ENCODE measurements at places on chromosomes 11 and 22.

- no peak for DNase-seq
These were observed 76.8 kb downstream of the MN1 start for GRCh38 chr22:27724709-27725108.

- no peak for DNase-seq
These were observed 41.0 kb upstream of the TH start for GRCh38 chr11:2212411-2213251.

DNA sequence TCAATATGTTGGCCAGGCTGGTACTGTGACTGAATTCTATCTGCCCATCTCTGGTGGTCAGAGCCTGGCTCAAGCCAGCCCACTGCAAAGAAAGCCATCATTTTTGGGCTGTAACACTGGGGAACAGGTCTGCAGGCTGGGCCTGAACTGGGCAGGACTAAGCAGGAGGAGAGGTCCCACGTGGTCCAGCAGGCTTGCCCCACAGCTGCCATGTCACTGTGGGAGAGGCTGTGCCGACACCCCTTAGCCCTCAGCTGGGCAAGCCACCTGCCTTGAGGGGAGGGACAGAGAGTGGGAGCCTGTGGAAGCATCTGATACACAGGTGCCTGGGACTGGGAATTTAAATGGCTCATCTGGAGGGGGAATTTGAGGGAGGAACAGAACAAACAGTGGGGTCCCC is 66.7 kb upstream of the CLTCL1 start:
- no peak for DNase-seq

DNA sequence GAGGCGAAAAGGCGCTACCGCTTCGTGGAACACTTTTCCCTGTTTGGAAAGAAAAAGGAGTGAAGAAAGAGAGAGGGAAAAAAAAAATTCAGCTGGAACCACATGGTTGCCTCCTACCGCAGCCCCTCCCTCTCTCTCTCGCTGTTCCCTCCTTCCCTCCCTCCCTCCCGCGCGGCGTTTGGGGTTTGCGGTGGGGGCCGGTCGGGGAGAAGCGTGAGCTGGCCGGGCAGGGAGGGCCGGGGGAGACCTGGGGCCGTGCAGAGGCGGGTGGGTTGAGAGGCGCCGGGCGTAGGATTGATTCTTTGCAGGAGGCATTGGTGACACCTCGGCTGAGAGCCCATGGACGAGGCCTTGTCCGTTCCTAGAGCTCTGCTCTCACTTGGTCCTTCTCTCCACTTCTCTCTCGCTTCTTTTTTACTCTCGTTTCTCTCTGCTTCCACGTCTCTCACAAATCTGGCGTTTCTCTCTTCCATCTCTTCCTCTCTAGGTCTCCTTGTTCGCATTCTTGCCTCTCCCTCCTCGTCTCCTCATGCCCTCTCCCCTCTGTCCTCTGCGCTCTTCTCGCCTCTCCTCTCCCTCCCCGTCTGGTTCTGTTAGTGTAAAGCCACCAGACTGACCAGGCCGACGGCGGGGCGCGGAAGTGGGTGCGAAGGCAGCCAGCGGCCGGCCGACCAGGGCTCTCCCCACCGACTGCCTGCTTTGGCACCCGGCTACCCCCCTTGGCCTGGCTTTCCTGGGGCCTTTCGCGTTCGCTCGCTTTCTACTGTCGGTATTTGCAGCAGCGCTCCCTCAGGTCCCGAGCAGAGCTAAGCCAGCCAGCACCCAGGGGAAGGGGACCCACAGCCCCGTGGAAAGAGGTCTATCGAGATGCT is at the start of gene CLMP:
TSS of gene CLMP (minus strand) at position 61 of the 872 bp plus-strand sequence. CDS start 308 bp downstream, outside the sequence.
- no peak for DNase-seq

DNA sequence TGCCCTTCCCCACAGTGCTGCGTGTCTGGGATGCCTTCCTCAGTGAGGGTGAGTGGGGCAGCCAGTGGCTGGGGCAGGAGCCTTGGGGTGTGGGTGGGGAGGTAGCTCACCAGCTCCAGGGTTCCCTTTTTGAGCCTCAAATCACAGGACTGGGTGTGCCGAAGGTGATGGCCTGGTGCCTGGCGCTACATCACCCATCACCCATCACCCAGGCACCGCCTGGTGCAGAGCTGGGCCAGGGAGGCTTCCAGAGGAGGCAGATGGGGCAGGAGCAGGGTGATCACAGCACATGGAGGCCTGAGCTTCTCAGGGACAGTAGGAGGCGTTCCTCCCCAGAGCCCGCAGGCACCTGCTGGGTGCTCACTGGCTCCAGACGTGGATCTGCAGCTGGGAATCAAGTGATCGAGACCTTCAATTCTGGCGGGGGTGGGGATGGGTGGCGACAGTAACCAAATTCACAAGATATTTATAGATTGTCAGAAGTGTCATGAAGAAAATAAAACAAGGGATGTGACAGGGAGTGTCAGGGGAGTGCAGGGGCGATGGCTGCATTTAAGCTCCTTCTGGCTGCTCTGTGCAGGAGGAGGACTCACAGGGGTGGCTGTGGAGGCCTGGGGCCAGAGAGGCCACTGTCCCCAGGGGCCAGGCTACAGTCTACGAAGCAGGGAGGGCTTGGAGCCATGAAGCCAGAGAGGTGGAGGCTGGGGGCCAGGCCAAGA is 3.2 kb downstream of the TBC1D10C start:
- DNase-seq, result no peak

DNA sequence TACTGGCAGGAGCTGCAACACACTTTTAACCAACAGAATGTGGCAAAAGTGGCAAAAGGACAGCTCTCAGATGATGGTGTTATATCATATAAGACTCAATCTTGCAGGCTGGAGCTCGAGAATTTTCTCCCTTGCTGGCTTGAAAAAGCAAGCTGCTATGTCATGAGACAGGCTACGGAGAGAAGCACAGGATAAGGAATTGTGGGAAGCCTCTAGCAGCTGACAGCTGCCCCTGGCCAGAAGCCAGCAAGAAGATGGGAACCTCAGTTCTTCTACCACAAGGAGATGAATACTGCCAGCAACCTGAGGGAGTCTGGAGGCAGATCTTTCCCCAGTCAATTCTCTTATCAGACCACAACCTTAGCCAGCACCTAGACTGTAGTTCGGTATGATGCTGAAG is 24.6 kb downstream of the FXYD6 start:
- DNase-seq, result no peak

DNA sequence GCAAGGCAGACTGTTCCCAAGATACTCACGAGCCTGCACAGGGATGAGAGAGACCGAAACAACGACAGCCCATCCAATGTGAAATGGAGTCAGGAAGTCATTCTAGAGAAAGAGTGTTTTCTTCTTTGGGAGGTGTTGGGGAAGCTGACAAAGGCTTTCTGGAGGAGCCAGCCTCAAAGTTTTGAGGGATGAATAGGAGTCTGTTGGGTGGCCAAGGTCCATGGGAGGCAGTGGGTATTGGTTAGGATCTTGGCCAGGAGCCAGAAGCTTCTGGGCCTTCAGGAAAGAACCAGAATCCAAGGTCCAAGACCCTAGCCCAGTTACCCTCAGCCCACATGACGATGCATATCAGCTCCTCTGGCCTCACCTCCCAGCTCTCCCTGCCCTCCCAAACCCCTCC is 59.9 kb upstream of the SHISAL1 start:
- no peak for DNase-seq

- no peak for DNase-seq
These were observed 93.2 kb upstream of the TP53I11 start for GRCh38 chr11:45043755-45044475.

- DNase-seq, result no peak
These were observed 5.1 kb upstream of the INTS4 start for GRCh38 chr11:77999446-78000030.

- DNase-seq, result no peak
These were observed 1.4 kb downstream of the SLC35C1 start for GRCh38 chr11:45806072-45806933.

DNA sequence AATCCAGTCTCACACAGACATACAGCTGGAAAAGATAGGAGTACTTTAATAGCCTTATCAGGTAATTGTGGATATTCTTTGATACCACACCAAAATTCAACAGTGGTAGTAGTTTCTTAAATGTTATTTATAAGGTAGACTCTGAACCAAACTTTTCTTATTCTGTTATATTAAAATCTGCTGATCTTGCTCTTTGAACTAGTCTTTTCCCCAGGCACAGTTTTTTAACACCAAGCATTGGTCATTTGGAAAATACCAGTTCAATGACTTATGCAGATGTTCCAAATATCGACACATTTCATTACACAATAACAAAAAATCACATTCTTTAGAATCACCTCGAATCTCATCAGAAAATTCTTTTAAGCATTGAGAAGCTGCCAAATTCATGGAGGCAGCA is 7.6 kb downstream of the TRIM66 start:
- no peak for DNase-seq

DNA sequence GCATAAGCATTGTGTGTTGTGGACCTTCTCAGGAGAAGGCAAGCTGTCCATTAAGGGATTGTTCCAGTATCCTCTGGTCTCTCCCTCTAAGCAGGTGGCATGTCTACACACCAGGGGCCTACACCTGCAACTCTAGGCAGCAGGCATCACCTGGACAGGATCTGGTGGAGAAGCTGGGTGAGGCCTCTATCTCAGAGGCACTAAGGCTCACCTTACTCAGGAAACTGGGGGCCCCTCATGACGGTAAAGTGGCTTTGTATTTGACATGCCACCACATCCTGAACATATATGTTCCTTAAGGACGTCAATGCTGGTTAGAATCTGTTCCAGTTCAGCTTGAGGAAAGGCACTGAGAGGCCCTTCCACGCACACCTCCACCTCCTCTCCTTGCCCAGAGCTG is 891.3 kb downstream of the OPCML start:
- DNase-seq, result no peak

GRCh38 chr11:27464289-27464696 is 8.3 kb downstream of the LGR4 start:
- DNase-seq, result no peak

- no peak for DNase-seq
These were observed 58.5 kb downstream of the SMCO4 start for GRCh38 chr11:93484716-93485115.

- no peak for DNase-seq
These were observed 72.8 kb upstream of the CLNS1A start for GRCh38 chr11:77710358-77710757.

DNA sequence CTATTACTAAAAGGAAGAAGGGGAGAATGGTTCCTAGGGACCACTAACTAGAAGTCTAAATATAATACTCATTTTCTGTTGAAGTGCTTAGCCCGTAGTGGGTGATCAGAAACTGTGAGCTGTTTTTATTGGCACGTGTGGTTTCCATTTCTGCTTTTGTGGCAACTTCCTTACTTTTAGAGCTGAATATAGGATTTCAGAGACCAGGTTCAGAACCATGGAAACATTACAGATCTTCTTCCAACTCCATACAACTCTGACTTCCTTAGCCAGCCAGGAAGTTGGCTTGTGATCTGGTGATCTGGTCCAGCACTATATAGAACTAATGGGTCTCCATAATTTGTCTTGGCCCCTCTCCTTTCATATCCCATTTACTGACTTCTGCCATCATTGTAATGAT is 2.6 kb upstream of the ME3 start:
- DNase-seq, result no peak

GRCh38 chr11:73095613-73096012 is 46.5 kb downstream of the FCHSD2 start:
- DNase-seq, result no peak

All from NCI-H2107 (cell line).